ENCODE measurements at places on chromosomes 7 and 10.

DNA sequence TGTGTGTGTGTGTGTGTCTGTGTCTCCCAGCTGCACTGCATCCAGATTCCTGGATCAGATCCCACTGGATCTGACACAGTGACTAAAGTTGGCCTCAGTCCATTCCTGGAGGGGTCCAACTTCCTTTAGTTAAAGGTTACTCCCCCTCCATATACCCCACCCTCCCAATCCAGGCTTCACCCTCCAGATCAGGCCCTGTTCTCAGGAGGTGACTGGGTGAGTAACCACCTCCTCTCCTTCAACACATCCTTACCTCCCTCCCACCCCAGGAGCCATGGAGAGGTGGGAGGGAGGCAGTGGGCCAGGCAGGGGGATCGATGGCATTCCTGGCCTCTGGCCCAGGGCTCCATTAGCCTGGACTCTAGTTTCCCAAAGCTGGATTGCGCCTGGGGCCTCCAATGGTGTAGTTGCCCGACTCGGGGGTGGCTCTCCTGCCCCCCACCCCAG lies 11.3 kb downstream of the KCNIP2 start:
- DNase-seq = no peak

DNA sequence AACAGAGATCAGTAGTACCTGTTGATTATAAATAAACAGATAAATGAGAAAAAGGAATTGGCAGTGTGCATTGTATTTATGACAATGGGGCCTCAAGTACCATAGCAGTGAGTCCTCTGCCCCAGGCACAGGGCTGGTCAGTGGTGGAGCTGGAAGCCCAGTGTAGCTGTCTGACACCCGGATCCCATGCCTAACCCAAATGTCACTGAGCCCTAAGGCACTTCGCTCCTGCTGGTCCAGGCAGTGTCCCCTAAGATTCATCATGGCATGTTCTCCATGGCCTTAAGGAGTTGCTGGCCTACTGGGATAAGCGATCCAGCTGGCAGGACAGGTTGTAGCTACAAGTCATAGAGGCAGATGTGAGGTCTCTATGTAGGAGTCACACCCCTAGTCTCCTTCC lies 3.3 kb upstream of the ZNF736 start:
- DNase-seq = no peak

GRCh38 chr7:45238806-45239205 lies 81.2 kb downstream of the RAMP3 start:
- DNase-seq = no peak

- DNase-seq = no peak
Measured at GRCh38 chr7:70353330-70353945, 755.2 kb downstream of the AUTS2 start.

DNA sequence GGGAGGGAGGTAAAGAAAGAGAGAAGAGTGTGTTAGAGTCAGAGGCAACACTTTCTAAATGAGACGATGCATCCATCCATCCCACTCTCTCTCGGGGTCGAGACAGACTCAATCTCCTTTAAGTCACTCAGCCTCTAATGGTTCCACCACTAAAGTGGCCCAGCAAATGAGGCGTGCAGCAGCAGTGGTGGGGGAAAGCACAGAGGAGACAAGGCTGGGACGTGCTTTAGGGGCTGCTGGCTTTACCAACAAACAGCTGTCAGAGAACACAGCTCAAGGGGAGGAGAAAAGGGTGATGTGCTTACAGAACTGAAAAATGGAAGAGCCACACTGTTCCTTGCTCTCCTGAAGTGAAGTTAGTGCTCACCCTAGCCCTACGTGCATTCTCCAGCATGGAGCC lies 4.5 kb upstream of the SEC31B start:
- DNase-seq = no peak
